Uterus (tissue), 4 donors: ENCODE measurements at places on chromosomes 2 and 18. TPM values are rescaled to one million over a fixed set of nuclear protein-coding genes. Genes with fewer than 3 reads are reported as not detected.

- DNase-seq: no peak
These were observed 249.2 kb downstream of the TXNL1 start for GRCh38 chr18:56389190-56389589.

GRCh38 chr2:173043897-173044519 lies 31.6 kb upstream of the MAP3K20 start:
- no peak for DNase-seq

GRCh38 chr2:100766256-100766655 lies 53.7 kb upstream of the NPAS2 start:
- no peak for DNase-seq

TUBA3E gene
- total RNA-seq: not detected

DNA sequence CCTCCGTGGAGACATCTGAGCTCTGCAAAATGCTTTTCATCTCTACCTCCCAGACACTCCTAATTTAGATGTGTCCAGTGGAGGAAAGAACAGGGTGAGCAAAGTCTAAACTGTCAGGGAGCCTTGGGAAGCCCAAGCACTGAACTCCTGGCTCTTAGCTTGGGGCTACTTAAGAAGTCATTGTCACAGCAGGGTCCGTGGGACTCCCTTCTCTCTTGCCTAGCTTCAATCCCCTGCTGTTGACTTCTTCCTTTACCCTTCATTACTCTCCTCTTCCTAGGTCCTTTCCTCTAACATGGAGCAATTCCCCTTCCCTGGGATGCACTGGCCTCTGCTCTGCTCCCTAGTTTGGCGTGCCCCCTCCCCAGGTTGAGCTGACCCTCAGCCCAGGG lies 3.4 kb downstream of the OSR1 start:
- no peak for DNase-seq

GRCh38 chr2:127392828-127393578 lies 5.2 kb upstream of the MAP3K2 start:
- DNase-seq: no peak

- no peak for DNase-seq
These were observed 21.3 kb downstream of the PPP3R1 start for GRCh38 chr2:68231061-68231372.

MOGAT1 gene
- total RNA-seq: not detected

DNA sequence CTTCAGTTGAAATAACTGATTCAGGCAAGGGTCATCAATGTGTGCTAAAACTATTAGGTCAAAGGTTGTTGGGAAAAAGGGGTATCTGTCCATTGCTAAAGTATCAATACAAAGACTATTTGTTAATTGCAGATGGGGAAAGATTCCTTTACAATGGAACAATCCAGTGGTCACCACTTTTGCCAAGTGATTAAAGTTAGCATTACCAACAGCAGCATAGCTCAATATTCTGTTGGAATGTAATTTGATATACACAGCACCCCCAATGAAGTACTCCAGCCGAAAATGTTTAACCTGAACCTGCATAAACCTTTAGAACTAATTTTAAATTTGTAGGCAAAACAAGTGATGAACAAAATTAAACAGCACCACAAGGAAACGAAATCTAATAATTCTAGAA lies 191.0 kb downstream of the TCF4 start:
- no peak for DNase-seq

GRCh38 chr2:237530472-237531433 lies 35.6 kb upstream of the PRLH start:
- DNase-seq: no peak

DNA sequence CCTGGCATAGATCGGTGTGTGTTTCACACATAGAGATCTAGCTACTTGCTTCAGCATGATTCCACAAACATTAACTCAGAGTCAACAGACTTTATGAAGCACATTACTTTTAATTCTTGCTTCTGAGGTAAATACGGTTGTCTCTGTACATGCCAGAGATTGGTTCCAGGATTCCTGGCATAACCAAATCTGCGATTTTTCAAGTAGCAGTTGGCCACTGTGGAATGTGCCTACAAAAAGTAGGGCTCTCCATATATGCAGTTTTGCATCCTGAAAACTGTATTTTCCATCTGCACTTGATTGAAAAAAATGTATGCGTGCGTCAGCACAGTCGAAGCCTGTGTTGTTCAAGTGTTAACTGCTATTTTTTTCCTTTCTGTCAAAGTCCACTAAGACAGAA lies 85.0 kb downstream of the ZAP70 start:
- DNase-seq: no peak

CXCR1 gene
- total RNA-seq: not detected

DNA sequence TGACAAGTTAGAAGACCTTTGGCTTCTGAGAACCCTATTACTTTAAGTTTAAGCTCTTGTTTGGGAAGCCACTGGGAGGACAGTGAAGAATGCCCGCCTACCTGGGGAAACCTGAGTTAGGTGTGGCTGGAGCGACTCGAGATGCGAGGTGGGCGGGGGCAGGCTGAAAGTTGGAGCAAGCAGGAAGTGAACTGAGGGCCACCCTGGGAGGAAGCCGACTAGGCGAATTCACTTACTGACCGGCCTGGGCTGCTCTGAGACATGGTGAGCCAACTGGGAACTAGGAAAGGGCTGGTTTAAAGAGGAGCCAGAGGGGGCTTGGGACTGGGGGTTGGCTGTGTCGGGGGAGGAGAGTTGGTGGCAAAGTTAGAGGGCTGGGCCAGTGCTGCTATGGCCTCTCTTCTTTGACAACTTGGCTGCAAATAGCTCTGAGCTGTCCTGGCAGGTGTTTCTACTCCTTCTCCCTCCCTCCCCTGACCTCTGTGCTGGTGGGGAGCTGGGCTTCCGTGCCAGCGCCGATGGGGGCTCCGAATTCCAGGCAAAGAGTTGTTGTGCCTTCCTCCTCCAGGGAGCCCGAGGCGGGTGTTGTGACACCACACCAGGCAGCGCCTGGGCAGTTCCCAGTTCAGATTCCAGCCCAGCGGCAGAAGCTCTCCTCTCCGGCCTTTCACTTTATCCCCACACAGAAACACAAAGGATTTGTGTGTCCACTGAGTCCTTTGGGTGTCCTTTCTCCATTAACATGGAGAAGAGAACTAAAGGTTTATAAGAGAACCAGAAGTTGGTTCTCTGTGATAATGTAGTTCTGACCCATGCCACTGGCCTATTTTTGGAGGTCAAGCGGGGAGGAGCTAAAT lies at the start of gene VAMP8:
Gene VAMP8 (plus strand): TSS at position 201 of the 857 bp plus-strand sequence. CDS start 61 bp downstream, at position 262.
- DNase-seq: no peak

REEP1 gene
- total RNA-seq: 24.5 TPM

DNA sequence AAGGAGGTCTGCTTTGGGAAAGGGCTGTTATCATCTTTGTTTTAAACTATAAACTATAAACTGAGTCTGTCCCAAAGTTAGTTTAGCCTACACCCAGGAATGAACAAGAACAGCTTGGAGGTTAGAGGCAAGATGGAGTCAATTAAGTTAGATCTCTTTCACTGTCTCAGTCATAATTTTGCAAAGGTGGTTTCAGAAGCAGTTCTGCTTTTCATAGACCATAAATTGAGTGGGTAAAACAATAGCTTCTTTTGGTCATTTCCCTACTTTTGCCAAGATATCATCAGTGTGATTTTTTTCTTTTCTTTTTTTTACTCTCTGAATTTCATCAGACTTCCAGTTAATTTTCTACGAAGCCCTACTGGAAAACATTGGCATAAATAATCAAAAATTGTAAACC lies 117.0 kb downstream of the AP1S3 start:
- no peak for DNase-seq

DNA sequence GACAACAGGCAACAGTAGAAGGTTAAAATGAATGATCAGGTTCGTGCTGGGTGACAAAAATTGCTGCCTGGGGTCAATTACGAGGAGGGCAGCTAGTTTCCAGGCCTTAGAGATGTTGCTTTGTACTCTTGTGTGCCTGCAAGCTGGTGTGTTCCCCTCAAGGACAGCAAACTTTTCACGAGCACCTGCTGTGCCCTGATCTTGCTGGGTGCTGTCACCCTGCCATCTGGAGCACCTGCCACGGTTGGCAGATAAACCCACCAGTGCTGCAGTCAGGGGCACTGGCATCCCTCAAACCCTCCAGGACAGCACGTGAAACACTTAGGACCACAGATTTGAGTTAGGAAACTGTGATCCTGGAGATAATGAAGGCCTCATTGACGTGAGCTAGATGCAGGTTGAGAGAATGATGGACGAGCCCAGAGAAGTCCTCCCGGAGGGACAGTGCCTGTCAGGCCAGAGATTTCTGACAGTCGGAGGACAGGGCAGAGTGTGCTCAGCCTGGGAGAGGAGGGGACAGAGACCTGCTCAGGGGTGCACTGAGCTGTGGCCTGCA lies 104.3 kb upstream of the RAB12 start:
- DNase-seq: no peak

KCNJ13 gene
- not detected for total RNA-seq
